Right renal pelvis (tissue), 4 donors: ENCODE measurements at places on chromosomes 6 and 20. TPM values are rescaled to one million over a fixed set of nuclear protein-coding genes. Genes with fewer than 3 reads are reported as not detected.

Gene LRRC1
- 28.7 TPM for polyA plus RNA-seq

Gene C6orf62
- polyA plus RNA-seq, result 145 TPM

Gene TGM3
- polyA plus RNA-seq, result 1.1 TPM

Gene FRMD1
- polyA plus RNA-seq, result 20.5 TPM

Gene PROKR2
- polyA plus RNA-seq, result 0.35 TPM

Gene RRAGD
- 43.0 TPM for polyA plus RNA-seq

Gene TINAG
- polyA plus RNA-seq, result 38.7 TPM

Gene PRIM2
- 16.4 TPM for polyA plus RNA-seq

Gene CDH4
- 7.6 TPM for polyA plus RNA-seq

DNA sequence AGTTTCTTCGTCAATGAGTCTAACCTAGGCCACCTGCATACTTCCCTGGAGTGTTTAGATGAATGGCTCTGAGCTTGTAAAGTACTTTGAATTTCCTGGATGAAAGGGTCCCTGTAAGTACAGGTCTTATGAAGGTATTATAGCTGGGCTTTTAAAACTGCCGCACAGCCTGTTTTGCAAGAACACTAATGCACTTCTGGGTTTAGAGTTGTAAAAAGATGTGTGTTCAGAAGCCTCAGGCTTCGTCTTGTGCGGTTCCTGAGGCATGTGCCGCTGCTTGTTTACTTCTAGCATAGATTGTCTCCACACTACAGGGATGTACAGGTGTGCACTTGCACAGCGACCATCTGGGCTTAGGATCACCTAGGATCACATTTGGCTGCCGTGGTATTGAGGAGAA is 324.5 kb downstream of the SOX4 start:
- DNase-seq, result no peak

DNA sequence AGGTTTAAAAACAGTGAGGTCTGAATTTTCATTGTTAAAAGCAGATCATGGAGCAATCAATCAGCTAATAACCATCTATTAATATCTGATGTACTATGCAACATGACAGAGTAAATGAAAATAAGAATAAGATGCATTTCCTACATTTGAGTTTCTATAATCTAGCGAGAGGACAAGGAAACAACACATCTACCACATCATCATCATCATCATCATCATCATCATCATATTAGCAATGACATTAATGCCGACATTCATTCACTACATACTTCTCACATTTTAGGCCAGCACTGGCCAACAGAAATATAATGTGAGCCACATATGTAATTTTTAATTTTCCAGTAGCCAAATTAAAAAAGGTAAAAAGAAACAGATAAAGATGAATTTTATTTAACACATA is 110.0 kb downstream of the GMDS start:
- no peak for DNase-seq

DNA sequence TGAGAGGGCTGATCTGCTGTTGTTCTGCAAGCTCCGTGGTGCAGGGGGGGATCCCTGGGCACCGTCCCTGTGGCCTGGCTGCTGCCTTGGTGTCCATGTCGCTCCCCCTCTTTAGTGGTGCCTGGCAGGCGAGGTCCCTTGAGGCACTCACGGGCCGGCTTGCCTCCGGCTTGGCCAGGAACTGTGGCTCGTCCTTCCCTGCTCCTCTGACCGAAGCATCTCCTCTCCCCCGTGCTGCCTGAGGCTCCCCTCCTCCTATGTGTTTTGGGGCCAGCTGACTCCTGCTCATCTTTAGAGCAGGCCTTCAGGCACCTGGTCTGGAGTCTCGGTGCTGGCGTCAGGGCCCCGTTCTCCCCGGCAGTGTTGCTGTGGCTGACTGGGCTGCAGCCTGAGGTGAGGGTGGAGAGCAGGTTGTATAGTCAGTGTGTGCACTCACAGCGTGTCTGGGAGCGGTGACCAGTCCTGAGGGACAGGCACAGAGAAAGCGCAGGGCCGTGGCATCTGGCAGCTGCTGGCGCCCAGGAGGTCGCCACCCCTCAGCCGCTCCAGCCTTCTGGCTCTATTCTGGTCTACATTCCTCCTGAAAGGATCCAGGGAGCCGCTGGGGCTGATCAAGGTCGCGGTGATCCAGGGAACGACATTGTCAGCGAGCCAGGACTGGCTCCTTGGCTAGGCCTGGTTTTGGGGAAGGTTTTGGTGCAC is 43.7 kb downstream of the PYGB start:
- DNase-seq, result no peak

DNA sequence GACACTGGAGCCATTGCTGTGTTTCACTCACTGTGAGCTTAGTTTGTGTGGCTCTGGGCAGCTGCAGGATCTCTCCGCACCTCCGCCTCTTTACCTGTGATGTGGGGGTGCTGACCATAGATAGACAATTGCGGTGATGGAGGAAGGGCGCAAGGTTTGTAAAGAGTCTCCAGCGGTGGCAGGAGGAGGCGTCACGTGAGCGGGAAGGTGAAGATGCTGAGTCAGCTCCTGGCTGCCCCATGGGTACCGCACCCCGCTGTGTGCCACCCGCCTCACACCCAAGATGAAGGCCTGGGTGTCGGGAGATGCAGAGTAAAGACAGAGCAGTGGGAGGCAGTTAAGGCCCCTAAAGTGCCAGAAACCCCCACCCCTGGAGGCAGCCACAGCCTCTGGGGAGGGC is 9.0 kb upstream of the KCNQ2 start:
- no peak for DNase-seq

GRCh38 chr6:131755597-131755996 is 44.8 kb upstream of the CTAGE9 start:
- DNase-seq, result no peak

DNA sequence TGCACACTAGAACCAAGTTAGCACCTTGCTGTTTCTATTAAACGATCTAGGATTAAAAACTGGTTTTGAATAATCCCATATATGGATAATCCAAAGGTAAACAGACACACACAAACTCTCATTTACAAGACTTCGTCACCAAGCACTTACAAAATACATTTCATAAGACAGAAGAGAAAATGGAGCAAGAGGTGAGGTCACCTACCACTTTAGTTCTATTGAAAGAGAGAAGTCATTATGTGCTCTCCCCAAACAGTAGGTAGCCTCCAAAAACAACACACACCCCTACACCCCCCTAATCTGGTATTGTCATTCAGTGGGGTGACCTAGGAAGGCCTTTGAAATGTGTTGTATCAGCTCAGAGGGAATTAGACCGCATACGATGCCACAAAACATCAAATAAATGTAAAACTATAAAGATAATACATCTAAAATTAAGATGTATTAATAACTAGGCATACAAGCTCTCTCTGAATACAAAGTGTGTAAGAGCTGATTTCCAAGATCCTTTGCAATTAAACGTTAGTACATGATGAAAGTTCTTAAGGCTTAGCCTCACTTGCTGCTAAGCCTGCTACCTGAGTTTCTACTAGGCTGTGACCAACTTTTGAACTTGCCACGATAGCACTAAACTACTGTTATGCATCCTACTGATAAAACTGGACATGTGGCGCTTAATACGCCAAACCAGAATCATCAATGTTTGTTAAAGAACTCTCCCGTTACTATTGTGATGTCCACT is 1.6 kb downstream of the SRPK1 start:
- DNase-seq, result no peak

DNA sequence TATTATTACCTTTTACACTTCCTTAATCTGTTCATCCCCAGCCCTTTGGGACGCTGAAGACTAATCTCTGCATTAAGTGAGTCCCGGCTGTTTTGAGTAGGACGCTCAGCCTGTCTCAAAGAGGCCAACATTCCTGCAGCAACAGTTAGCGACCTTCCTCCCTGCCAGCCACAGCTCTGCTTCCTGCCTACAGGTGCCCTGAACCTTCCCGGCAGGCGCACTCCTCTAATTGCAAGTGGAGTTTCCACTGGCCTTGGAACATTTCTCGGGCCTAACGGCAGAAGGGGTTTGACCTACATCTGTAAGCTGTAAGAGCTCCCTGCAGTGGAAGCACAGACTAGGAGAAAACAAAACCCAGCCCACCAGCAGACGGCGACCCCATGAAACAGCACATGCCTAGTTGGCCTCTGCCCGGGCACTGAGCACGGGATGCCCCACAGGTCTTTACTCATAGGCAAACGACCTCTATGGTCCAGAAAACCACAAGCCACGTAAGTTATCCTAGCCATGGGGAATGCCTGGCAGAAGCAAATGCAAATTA is 137.9 kb downstream of the DTNBP1 start:
- no peak for DNase-seq

GRCh38 chr6:168071620-168072019 is 7.4 kb downstream of the FRMD1 start:
- no peak for DNase-seq

GRCh38 chr20:8209061-8209460 is 77.0 kb downstream of the PLCB1 start:
- DNase-seq, result no peak

GRCh38 chr6:101537753-101538316 is 144.3 kb downstream of the GRIK2 start:
- DNase-seq, result no peak

- DNase-seq, result no peak
Measured at GRCh38 chr20:48702455-48702913, 125.3 kb downstream of the PREX1 start.

GRCh38 chr6:21885532-21886114 is 292.1 kb downstream of the SOX4 start:
- no peak for DNase-seq

DNA sequence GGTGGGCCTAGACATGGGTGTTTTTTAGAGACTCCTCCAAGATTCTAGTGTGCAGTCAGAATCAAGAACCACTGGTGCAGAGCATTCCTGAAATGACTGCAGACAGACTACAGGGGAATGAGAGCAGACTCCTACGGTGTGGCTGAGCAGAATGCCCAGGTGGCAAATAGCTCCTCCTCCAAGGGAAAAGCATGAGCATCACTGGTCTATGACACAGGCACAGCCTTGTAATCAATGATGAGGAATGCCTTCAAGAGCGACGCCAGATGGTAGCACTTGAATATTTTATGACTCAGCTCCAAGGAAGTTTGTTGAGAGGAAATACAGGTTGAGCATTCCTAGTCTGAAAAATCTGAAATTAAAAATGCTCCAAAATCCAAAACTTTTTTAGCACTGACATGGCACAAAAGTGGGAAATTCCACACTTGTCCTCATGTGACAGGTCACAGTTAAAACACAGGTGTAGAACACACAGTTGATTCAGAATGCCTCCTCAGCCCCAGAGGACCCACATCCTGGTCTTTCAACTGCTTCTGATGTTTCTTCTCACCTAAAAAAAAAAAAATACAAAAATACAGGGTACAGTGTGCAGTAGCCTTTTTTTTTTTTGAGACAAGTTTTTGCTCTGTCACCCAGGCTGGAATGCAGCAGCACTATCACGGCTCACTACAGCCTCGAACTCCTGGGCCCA is 10.6 kb upstream of the FAM8A1 start:
- DNase-seq, result no peak

- DNase-seq, result no peak
Measured at GRCh38 chr6:104881964-104882668, 22.4 kb upstream of the HACE1 start.

DNA sequence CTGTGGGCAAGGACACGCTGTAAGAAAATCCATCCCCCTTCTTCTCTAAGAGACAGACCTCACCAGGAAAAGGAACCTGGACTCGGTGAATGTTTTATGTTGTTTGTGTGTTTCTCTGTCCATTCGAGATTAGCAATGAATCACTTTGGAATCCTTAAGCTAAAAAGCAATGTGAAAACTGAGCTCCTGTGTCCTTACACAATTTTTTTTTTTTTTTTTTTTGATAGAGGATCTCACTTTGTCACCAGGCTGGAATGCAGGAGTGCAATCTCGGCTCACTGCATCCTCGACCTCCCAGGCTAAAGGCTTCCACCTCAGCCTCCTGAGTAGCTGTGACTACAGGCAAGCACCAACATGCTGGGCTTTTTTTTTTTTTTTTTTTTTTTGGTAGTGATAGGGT is 32.1 kb downstream of the BFSP1 start:
- no peak for DNase-seq

GRCh38 chr6:42224222-42225028 is 6.8 kb upstream of the MRPS10 start:
- no peak for DNase-seq

- no peak for DNase-seq
Measured at GRCh38 chr6:151288712-151289398, 49.1 kb downstream of the AKAP12 start.
